ENCODE measurements at places on chromosomes 12 and 14.

DNA sequence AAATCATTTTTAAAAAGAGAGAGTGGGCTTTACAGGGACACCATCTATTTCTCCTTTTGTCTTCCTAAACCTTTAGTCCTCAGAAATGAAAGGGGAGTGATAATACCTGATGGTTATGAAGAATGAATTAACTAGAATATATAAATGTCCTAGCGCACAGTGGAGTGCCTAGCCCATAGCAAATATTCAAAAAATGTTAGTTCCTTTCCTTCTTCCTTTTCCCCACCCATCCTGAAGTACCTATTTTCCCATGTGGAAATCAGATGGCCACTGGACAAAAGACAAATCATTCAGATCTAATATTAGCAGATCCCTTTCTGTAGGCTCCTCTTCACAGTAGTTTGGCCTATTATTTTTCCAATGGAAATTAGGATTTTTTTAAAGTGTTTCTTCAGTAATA lies 90.0 kb downstream of the SLC25A21 start:
- H3K27me3 ChIP-seq: no peaks in the 10 kb centered on the region
- H3K4me1 ChIP-seq: no peaks in the 10 kb centered on the region
- H3K4me3 ChIP-seq: no peak overlapping the region
- no peaks in the 10 kb centered on the region for H3K36me3 ChIP-seq

DNA sequence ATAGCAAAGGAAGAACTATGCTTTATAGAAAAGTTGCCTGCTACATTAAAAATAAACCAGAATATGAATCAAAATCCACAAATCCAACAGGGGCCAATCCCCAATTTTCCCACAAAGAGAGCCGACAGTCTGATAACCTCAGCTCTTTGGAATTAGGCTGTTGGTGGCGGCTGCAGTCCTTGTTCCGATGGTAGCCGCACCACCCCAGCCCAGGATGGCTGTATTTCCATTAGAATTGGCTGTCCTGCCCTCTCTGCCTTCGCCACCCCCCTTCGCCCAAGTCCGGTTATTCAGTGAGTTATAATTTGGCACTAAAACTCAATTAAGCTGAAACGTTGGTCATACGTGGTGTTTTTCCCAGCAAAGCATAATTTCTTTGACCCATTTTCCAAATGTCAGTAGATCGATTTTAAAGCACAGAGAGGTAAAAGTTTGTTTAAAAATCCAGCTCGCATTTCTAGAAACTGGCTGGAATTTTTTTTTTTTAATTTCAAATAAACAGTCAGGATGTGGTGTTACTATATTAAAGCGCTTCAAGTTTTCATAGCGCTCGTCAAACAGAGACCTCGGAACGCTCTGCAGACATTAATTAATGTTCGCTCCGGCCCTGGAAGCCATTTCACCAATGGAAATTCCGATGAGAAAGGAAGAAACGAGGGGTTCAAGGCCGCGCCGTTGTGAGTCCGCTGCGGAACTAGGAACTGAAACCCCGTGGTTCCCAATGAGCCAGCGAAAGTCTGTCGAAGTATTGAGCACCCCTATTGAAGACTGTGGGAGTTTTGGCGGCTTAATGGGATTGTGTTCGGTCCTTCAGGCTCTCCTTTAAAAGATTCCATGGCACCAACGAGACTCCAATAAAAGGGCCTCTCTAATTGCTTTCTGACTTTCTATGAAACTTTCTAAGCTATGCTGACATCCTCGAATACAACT lies 104.8 kb upstream of the DIO3 start:
- H3K4me1 ChIP-seq: peaks cover 2% of the 10 kb centered on the region
- H3K27me3 ChIP-seq: peaks cover 42% of the 10 kb centered on the region

DNA sequence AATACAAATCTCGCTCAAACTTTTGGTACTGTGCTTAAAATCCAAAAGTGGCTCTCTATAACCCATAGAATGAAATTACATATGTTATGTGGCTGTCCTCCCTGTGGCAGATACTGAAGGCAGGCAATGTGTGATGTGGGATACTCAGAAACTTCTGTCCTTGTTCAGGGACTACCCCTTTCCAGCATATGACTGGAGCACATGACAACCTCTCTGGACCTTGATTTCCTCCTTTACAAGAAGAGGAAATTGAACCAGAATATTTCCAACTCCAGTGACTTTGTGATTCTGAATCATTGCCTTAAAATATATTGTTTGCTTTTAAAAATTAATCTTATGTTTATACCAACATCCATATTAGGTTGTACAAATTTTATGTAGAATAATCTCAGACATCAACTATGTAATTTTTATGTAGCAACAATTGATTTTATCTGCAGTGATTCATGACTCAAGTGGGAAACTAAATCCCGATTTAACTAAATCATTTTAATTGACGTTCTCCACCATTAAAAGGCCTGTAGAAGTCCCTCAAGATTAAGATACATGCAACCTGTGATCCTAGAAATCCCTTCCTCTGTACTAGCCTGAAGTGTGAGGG lies 162.4 kb downstream of the AKAP6 start:
- no peaks in the 10 kb centered on the region for H3K27me3 ChIP-seq
- H3K27ac ChIP-seq: no peak overlapping the region
- no peaks in the 10 kb centered on the region for H3K36me3 ChIP-seq
- peaks cover 18% of the 10 kb centered on the region for H3K4me1 ChIP-seq

DNA sequence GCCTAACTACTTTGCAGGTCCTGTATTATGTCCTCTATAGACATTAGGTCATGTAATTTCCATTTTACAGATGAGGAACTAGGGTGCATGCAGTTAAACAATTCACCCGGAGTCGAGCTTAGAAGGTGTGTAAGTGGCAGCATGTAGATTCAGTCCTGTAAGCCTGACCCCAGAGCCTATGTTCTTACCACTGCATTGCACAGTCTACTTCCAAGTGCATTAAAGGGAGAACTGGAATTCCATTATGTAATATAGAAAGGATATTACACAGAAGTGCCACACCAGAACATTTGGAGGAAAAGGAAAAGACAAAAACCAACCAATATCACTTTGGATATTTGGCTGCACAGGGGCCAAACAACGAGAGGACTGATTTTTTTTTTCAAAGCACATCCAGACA lies 1.2 kb downstream of the GLT8D2 start:
- H3K27me3 ChIP-seq: no peaks in the 10 kb centered on the region
- peak; percentile 7 for DNase-seq
- H3K27ac ChIP-seq: peak overlapping the region; percentile 95
- 0 out of 2 replicates have a peak, but pooled peaks cover 2% of the 10 kb centered on the region for H3K36me3 ChIP-seq
- peaks cover 14% of the 10 kb centered on the region for H3K4me1 ChIP-seq
- H3K4me3 ChIP-seq: peak overlapping the region; percentile 47

- peaks cover 13% of the 10 kb centered on the region for H3K36me3 ChIP-seq
- peaks cover 18% of the 10 kb centered on the region for H3K4me1 ChIP-seq
- no peak overlapping the region for H3K27ac ChIP-seq
- H3K4me3 ChIP-seq: no peak overlapping the region
- DNase-seq: no peak
- no peaks in the 10 kb centered on the region for H3K27me3 ChIP-seq
Observed at GRCh38 chr12:63996556-63996955, 152.1 kb downstream of the SRGAP1 start.

DNA sequence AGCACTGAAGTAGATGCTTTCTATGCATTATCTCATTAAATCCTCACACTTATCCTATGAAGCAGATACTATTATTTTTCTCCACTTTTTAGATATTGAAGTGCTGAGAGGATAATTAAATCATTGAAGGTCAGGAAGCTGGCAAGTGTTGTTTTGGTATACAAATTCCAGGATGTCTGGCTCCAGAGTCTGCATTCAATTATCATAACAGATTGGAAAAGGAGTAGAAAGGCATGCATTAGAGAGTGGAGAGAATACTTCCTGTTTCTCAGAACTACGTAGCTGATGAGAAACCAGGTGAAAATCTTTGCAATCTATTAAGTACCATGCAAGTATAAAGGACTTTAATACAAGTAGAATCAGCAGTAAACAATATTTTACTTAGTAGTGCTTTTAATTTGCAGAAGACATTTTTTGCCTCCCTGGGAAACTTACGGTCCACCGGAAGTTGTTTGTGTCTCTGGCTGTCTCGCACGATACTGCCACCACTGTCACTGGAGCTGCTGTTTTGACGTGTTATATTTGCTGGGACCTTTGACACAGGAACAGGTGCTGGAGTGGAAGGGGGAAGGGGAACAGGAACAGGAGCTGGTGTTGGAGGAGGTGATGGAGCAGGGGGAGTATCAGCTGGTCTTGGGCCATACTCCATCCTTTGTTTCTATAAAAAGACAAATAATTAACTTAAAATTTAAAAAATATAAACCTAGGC lies 158.0 kb downstream of the EPS8 start:
- H3K27me3 ChIP-seq: no peaks in the 10 kb centered on the region
- no peak overlapping the region for H3K4me3 ChIP-seq

GRCh38 chr12:46455648-46456352 lies 83.2 kb upstream of the SLC38A2 start:
- H3K4me3 ChIP-seq: no peak overlapping the region
- no peak for DNase-seq
- peak overlapping the region; percentile 19 for H3K27ac ChIP-seq
- H3K27me3 ChIP-seq: no peaks in the 10 kb centered on the region
- peaks cover 18% of the 10 kb centered on the region for H3K4me1 ChIP-seq
- no peaks in the 10 kb centered on the region for H3K36me3 ChIP-seq

- peak; percentile 94 for DNase-seq
- H3K27me3 ChIP-seq: peaks cover 18% of the 10 kb centered on the region
- peaks cover 9% of the 10 kb centered on the region for H3K36me3 ChIP-seq
- peak overlapping the region; percentile 9 for H3K27ac ChIP-seq
- no peak overlapping the region for H3K4me3 ChIP-seq
Observed at GRCh38 chr12:132622437-132623071, 4.0 kb downstream of the P2RX2 start.

DNA sequence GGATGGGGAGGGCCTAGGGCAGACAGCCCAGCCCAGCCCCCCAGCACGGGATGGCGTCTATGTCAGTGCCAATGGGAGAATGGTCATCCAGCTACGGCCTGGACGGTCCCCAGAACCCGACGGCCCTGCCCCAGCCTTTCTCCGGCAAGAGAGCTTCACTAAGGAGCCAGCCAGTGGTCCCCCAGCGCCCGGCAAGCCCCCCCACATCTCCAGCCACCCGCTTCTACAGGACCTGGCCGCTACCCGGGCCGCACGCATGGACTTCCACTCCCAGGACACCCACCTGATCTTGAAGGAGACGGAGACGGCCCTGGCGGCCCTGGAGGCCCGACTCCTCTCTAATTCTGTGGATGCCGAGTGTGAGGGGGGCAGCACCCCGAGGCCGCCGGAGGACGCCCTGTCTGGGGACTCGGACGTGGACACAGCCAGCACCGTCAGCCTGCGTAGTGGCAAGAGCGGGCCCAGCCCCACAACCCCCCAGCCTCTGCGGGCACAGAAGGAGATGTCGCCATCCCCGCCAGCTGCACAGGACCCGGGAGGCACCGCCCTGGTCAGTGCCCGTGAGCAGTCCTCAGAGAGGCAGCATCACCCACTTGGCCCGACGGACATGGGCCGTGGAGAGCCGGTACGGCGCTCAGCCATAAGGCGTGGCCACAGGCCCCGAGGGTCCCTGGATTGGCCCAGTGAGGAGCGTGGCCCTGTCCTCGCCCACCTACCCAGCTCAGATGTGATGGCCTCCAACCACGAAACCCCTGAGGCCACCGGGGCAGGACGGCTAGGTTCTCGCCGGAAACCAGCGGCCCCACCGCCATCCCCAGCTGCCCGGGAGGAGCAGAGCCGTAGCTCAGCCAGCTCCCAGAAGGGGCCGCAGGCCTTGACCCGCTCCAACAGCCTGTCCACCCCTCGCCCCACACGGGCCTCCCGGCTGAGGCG lies 21.9 kb downstream of the CEP170B start:
- H3K36me3 ChIP-seq: peaks cover 41% of the 10 kb centered on the region
- no peaks in the 10 kb centered on the region for H3K4me1 ChIP-seq
- H3K27ac ChIP-seq: no peak overlapping the region
- H3K27me3 ChIP-seq: no peaks in the 10 kb centered on the region

DNA sequence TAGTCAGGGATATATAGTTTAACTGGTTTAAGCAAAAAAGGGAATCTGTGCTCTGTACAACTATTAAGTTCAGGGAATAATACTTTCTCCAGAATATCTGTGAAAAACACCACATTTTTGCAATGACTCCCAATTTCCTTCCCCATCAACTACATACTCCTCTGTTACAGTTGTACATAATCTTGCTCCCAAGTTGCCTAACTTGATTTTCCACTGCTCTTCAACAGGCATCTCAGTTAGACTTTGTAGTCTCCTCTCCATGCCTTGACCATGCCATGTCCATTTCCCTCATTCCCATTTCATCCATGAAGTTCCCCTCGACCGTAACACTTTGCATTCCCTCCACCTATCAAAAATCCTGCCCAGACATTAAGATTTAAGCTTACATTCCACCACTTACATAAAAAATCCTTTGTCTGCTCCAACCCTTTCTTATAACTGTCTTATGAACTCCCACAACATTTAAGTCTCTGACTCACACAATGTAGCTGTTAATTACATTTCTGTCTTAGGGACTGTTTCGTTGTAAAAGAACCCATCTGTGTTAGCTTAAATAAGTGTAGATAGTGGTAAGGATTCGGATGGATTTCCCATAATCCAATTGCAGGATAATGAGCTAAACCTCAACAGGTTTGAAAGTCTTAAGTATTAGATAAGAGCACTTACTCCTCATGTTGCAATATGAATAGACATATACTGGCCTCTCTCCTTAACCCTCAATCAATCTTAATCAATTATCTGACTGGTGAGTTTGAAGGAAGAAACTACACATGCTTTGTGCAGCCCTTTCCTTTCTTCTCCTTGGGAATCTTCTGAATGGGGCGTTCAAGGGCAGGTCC lies 156.5 kb downstream of the PAWR start:
- H3K36me3 ChIP-seq: no peaks in the 10 kb centered on the region
- no peak for DNase-seq
- H3K4me3 ChIP-seq: no peak overlapping the region
- H3K27ac ChIP-seq: no peak overlapping the region
- no peaks in the 10 kb centered on the region for H3K27me3 ChIP-seq

DNA sequence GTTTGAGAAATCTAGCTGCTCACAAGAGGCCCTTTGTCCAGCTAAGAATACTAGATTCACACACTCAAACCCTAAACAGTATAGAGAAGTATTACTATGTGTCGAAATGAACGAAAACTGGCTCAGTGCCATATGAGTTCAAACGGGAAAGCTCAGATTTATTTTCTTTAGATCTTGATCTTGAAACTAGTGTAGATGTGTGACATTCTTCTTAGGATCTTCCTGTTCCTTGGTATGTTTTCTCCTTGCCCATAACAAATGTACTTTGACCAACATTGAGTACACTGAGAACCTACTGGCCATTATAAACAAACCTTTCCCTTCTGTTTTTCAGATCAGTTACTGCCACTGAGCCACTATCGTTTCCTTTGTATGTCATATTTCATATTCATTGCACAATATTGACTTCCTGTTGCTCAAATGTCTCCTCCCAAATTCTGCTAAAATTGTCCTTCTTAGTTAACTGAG lies 21.3 kb downstream of the MYBPC1 start:
- no peak for DNase-seq
- H3K4me3 ChIP-seq: no peak overlapping the region
- H3K27ac ChIP-seq: no peak overlapping the region
- H3K27me3 ChIP-seq: no peaks in the 10 kb centered on the region
- no peaks in the 10 kb centered on the region for H3K4me1 ChIP-seq

- peaks cover 36% of the 10 kb centered on the region for H3K27me3 ChIP-seq
- H3K27ac ChIP-seq: no peak overlapping the region
- DNase-seq: no peak
- H3K36me3 ChIP-seq: no peaks in the 10 kb centered on the region
Observed at GRCh38 chr12:132169376-132169775, 25.1 kb downstream of the NOC4L start.

- H3K36me3 ChIP-seq: no peaks in the 10 kb centered on the region
- peaks cover 10% of the 10 kb centered on the region for H3K4me1 ChIP-seq
- DNase-seq: peak; percentile 63
- peak within 1 kb of the TSS; percentile 76 for H3K4me3 ChIP-seq
- peak within 1 kb of the TSS; percentile 71 for H3K27ac ChIP-seq
Observed at GRCh38 chr12:109880043-109880931, at the start of gene GLTP. GLTP (minus strand) TSS chr12:109880541; CDS start chr12:109880374, 167 bp downstream.

Data from IMR-90 (cell line).